AG04450 (cell line): ENCODE measurements at places on chromosomes 16 and 17.

GRCh38 chr17:68343976-68344375, 52.7 kb downstream of the ARSG start:
- DNase-seq, result no peak

GRCh38 chr17:30450125-30451027, 26.8 kb upstream of the GOSR1 start:
- DNase-seq, result no peak

DNA sequence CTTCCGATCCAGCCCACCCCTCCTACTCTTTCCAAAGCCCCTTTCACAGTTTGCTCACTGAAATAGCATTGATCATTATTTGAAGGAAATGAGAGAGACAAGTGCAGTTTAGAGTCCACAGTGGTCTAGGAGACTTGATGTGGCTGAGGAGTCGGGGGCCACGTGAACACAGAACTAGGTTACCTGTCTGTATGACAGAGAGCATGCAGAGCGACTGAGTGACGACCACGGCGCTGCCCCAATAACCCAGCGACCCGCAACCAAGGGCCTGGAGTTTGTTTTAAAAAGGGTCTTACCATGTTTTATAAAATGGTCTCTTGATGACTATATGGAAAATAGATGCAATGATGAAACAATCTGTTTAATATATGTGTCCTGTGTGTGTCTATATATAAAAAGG, 39.5 kb downstream of the NDEL1 start:
- no peak for DNase-seq

GRCh38 chr17:6187836-6188235, 117.7 kb downstream of the WSCD1 start:
- no peak for DNase-seq

DNA sequence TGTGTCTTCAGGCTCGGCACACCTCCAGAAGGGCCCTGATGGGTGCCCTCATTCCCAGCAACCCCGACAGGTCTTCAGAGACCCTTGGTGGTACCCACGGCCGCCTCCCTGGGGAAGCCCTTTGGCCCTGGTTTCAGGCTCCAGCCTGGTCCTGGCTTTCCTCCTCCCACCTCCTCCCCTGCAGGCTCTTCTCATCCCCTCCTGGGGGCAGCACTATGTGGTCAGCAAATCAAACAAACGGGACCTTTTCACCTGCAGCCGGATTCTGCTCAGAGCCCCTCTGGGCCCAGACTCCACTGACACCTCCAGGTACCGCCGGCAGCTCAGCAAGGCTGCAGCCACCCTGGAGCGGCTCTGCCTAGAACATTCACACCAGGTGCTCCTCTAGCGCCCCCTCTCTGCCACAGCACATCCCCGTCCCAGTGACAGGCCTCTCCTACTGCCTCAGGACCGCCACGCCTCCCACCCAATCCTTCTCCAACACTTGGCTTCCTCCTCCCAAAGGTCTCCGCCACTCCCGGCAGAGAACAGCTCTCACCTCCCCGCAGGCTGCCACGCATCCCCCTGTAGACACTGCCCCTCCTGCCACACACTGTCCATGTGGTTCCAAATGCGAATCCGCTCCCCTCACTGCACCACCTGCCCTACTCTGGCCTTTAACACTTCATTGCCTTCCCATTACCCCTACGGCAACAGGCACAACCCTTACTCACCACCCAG, 12.0 kb downstream of the CORO7 start:
- no peak for DNase-seq

DNA sequence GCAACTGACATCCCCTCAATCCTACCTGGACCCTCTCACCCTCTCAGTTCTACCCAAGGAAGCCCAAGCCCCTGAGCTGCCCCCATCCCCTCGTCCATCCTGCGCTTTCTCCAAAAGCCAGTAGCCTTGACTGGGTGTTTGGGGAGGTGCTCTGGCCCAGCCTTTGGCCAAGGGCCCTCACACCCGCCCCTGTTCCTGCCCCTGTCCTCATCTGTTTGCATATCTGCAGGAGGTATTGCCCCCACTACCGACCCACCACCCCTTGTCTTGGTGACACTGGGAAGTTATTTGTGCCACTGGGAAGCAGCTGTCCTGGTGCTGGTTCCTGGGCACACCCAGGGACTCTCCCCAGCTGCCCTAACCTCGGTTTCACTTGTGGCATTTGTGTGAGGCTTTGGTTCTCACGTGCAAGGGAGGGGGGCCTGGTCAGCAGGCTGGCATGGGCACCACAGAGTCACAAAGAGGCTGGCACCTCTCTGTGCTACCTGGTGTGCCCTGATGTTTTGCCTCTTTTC, 75.3 kb downstream of the MRC2 start:
- no peak for DNase-seq

GRCh38 chr16:66261826-66262225, 104.7 kb upstream of the CDH5 start:
- DNase-seq, result no peak

GRCh38 chr16:31452631-31453106, 6.6 kb upstream of the ARMC5 start:
- DNase-seq, result peak; percentile 74

GRCh38 chr16:85498607-85499006, 114.5 kb upstream of the GSE1 start:
- DNase-seq, result no peak

DNA sequence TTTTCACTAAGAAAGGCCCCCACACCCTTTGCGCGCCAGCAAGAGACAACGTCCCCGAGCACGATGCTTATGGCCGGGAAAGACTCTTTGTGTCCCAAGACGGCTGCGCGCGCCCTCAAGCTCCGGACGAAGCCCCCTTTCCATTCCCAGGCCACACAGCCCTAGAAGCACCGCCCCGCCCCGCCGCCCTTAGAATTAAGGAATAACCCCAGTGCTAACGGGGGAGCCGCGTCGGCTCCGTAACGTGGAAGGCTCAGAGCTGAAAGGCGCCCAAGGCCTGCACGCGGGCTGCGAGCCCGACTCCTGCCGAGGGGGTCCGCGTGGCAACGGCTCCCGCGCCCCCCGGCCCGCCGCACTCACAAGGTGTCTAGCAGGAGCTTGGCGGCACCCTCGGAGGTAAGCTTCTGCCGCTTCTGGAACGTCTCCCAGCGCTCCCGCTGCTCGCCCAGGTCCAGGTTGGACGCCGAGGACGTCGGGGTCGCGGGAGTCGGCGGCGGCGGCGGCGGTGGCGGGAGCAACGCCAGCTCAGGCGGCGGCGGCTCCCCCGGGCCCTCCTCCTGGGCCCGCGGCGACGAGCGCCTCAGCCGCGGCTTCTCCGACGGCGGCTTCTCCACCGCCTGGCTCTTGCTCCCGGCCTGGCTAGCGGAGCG, 477 bp downstream of the CENPV start:
- no peak for DNase-seq

DNA sequence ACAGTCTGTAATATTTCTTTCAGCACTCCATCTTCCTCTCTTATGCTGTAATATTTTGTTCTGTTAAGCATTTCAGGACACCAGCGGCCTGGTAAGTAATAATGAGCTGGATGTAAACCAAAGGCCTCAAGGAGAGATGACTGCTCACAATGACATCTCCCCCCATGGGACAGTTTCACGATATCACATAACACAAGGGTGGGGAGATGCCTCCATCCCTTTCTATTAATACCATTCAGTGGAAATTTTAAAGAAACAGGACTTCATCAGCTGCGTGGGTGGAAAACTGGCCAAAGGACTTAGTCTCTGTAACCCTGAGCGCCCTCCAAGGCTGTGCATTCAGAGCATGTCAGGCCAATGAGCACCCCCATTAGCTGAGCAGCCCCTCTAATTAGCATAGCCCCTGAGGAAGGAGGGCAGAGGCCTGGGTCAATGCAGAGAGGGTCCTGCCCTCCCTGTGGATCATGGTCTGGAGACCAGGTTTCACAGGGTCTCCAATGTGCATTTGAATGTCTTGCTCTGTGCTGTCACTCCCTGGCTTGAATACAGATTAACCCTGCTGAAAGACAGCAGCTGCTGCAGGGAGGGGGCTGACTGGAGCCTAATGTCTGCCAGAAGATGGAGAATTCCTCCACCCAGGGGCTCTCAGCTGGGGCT, 156.4 kb downstream of the HS3ST2 start:
- no peak for DNase-seq

GRCh38 chr16:67326472-67327309, at the start of the genes KCTD19 and LRRC36:
TSS of gene KCTD19 (minus strand) at chr16:67326741. CDS start at chr16:67326707, 34 bp downstream.
TSS of gene LRRC36 (plus strand) at chr16:67326815. CDS start at chr16:67326863, 48 bp downstream.
- no peak for DNase-seq

DNA sequence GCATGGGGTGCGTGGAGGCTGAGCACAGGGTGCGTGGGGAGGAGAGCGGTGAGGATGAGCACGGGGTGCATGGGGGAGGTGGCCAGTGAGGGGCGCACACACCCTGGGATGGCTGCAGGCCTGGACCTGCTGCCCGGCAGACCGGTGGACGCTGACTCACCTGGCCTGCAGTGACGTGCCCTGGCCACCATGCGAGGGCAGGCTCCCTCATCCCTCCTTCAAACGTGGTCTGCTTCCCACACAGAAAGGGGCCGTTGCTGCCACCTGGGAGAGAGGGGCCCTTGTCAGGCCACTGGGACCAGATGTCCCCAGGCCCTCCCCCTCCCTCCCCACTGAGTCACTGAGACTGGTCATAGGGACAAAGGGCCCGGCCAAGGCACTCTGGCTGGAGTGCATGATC, 20.1 kb upstream of the APRT start:
- DNase-seq, result no peak

- DNase-seq, result no peak
Measured at GRCh38 chr16:79542237-79542774, 58.2 kb downstream of the MAF start.

DNA sequence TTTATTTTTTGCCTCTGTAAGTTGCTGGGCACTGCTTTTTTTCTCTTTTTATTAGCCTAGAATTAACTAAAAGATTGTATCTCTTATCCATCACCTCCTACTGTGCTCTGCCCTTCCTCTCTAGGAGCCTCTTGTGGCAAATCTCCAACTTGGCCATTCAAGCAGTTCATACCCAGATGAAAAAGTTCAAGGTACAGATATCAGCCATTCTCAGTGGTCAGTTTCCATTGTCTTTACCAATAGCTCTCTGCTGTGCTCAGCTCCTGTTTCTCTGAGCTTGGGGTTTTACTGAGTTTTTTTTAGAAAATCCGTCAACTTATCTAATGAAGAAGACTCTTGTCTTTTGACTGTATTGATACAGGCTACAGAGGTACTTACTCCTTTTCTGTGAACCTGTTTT, 15.6 kb downstream of the MOSMO start:
- no peak for DNase-seq

GRCh38 chr16:3665508-3665907, 11.0 kb downstream of the DNASE1 start:
- no peak for DNase-seq

GRCh38 chr17:19750020-19750572, 2.0 kb upstream of the ALDH3A1 start:
- no peak for DNase-seq

DNA sequence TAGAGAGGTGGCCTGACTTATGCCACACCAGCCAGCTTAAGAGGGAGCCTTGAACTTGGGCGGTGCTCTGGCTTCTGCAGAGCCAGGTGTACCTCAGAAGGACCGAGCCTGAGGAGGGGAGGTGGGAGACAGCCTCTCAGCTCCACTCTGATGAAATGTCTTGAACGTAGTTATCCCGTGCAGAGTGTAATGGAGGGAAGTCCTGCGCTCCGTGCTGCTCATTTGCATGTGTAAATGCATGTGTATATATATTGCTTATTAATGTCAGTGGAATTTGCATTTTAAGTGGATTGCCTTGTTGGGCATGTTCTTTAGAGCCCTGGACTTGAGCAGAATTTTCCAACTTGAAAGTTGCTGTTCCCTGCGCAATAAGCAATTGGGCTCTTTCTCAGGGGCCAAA, 264.9 kb upstream of the SDK2 start:
- no peak for DNase-seq

DNA sequence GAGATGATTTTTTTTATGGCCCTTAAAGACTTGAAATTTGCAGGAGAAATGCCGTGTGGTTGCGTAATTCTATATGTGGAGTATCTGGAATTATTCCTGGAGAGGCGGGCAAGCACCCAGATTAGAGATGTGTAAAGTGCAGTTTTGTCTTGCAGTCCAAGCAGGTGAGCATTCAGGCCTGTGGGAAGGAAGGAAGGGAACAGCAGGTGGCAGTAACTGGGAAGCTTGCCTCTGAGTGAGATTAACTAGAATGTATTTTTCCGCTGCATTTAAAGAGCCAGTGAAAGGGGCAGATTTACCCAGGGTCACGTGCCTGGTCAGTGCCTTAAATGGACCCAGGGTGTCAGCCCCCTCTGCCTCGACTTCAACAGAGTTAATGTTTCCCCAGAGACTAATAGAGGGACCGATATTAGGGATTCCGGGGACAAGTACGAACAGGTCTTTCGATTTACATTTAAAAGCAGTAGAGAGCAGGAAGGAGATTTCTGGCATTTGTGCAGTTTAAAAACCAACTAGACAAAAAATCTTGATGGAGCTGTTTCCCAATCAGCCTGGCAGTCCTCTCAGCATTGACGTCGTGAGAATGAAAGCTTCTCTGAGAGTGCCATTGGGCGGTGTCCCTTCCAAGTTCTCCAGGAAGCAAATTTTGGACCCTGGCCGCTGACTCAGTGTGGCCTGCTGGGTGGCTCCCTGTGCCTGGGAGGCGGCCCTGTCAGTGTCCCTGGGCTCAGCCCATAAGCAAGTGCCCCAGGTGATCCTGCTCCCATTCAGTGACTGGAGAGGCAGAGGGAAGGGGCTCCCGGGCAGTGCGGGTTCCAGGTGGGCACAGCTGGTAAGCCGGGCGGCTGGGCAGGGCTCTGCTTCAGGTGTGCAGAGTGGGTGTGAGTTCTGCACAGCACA, 38.2 kb downstream of the KSR1 start:
- no peak for DNase-seq

GRCh38 chr17:73096211-73096610, 3.7 kb upstream of the SLC39A11 start:
- no peak for DNase-seq

GRCh38 chr17:29039764-29040598, 3.0 kb upstream of the PIPOX start:
- peak; percentile 49 for DNase-seq

GRCh38 chr17:1033503-1033902, 36.6 kb downstream of the TIMM22 start:
- no peak for DNase-seq

GRCh38 chr17:1004769-1005295, 7.9 kb downstream of the TIMM22 start:
- DNase-seq, result no peak

GRCh38 chr17:45906237-45906636, 11.9 kb downstream of the MAPT start:
- no peak for DNase-seq

GRCh38 chr17:10332515-10332914, 40.3 kb downstream of the MYH13 start:
- no peak for DNase-seq

GRCh38 chr16:88482630-88483391, 29.7 kb downstream of the ZFPM1 start:
- no peak for DNase-seq
